ENCODE measurements at places on chromosomes 7 and 10. TPM values are rescaled to one million over a fixed set of nuclear protein-coding genes. Genes with fewer than 3 reads are reported as not detected.

FGFR2 gene
- total RNA-seq, result 0.27 TPM

AUTS2 gene
- 0.07 TPM for total RNA-seq

IGFBP1 gene
- 0.72 TPM for total RNA-seq

CHRM2 gene
- total RNA-seq, result not detected

DDX56 gene
- total RNA-seq, result 60.6 TPM

ELN gene
- 0.07 TPM for total RNA-seq

SLC18A3 gene
- total RNA-seq, result not detected

ZNF273 gene
- 4.4 TPM for total RNA-seq

Data from thoracic aorta endothelial cell (primary cell).